A549 treated with Mapracorat at 1 μM for 4 hours (cell line): ENCODE measurements at places on chromosomes 13 and 19. TPM values are rescaled to one million over a fixed set of nuclear protein-coding genes. Genes with fewer than 3 reads are reported as not detected.

CRLF1 gene
- 3.0 to 7.7 TPM (median 5.0 TPM) in 5 replicates for total RNA-seq

EDDM13 gene
- total RNA-seq: not detected in 5 replicates

ZNF765 gene
- 3.1 to 4.9 TPM (median 4.1 TPM) in 5 replicates for total RNA-seq

ZNF571 gene
- total RNA-seq: 0.61 to 1.6 TPM (median 0.84 TPM) in 5 replicates

PSG11 gene
- total RNA-seq: not detected in 5 replicates

CGB5 gene
- total RNA-seq: 0.38 to 0.85 TPM (median 0.62 TPM) in 4 of 5 replicates, not detected in the other

ZNF382 gene
- total RNA-seq: 0.06 to 0.07 TPM in 2 of 5 replicates, not detected in the others

IRGC gene
- total RNA-seq: not detected in 5 replicates
